ENCODE measurements at places on chromosomes 12 and 14. TPM values are rescaled to one million over a fixed set of nuclear protein-coding genes. Genes with fewer than 3 reads are reported as not detected.

Gene ACOT4
- total RNA-seq, result 0.99 TPM

- DNase-seq, result peak; percentile 30
Observed at GRCh38 chr14:20652996-20653975, 11.8 kb upstream of the OR6S1 start.

- DNase-seq, result no peak
Observed at GRCh38 chr14:53571641-53572328, 384.8 kb downstream of the BMP4 start.

Gene CLEC1B
- total RNA-seq, result not detected

Gene ITPR2
- total RNA-seq, result 14.5 TPM

GRCh38 chr14:71610797-71611196, 321.4 kb upstream of the RGS6 start:
- DNase-seq, result no peak

DNA sequence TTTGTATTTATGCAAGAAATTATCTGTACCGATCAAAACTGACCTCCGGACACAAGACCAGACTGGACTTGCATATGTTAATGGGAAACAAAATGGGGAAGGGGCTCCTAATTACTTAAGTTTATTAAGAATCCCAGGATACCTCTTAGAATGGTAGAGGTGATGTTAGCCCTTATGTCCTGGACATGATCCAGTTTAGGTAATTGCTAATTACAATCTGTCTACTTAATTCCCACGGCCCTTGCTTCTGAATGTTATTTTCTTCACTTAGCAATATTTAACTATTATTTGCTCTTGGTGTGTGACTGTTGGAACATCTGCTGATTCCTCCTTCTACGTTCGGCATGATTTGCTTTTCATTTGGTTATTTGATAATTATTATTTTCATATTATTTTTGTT, 644.0 kb downstream of the DIO2 start:
- no peak for DNase-seq

DNA sequence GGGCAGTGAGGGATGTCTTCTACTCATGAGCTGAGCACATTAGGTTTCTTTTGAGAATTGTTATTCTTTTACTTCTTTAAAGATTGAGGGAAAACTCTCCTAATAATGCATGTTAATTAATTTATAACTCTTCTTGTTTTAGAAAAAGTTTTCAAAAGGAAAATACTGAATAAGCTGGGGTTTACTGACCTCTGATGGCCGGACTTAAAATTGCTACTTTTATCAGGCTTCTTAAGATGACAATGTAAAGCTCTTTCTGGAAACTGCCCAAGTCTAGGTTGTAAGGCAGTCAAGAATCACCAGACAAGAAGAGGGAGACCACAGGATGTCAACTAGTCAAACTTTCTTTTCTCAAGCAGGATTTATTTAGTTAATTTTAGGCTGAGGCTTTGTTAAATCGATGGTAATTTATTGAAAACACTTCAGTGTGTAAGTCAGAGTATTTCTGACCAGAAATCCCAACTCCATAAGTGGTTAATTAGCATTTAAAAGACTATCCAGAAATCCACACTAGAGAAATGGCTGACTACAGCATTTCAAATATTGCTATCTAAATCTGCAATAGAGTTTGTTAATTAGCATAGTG, 82.1 kb downstream of the AVPR1A start:
- DNase-seq, result peak; percentile 34

DNA sequence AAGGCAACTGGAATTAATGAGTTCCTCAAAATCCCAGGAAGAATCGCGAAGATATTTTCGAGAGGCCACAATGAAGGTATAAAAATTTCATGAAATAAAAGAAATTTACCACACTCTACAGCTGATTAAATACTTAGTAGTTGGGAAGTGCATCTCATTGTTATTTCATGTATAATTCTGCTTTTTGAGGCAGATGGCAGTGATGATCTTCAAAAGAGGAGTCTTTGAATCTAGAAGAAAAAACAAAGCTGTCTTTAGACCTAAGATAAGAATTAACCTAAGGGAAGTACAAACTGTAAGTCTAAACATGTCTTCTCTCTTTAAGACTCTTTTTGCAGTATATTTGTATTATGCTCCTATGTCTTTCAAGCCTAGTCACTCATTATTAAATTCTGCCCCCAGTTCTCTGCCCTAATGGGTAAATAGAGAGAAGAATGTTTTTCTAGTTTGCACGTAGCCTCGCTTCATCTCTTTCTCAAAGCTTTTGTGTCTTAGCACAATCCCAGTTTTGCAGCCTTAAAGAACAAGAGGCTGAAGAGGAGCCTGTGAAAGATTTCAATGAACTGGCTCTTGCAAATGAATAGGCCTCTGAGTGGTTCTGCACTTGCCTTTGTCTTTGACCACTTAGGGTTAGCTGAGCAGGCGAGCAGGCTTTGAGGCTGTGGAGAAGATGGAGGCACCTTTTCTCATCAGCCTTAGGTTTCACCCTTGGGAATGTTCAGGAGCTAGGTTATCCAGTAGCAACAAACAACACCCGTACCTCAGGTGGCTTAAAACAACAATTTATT, 32.7 kb downstream of the CFAP54 start:
- DNase-seq, result no peak

Gene DDX23
- 72.4 TPM for total RNA-seq

DNA sequence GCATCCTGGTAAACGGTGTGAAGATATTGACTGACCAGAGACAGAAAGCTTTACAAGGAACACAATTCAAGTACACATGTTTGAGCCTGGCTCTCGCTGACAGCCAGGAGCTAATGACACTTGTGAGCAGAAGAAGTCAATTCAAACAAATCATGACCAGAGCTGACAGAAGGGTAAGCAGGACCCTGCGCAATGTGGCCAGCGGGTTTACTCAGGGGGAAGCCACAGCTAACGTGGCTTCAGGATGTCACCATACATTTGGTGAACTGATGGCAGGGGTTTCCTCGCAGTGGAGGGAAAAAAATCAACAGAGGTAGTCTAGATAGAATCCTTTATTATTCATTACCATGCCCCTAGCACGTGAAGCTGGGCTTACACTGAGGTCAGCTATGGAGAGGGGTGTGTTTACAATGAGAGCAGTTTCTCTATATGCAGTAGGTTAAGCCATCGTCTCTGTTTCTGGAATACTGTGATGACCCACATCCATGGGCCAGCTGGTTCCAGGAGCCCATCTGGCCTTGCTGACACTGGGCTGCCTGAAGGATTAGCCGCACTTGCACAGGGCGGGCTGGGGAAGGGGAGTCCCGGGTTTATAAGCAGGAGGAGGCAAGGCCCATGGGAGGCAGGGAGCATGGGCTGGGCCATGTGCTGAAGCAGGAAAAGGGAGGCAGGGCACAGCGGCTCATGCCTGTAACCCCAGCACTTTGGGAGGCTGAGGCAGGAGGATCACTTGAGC, 198.2 kb upstream of the PRMT8 start:
- no peak for DNase-seq
